CD4-positive, alpha-beta T cell treated with Interleukin-6 for 4 hours (primary cell): ENCODE measurements at places on chromosomes 2 and 18.

DNA sequence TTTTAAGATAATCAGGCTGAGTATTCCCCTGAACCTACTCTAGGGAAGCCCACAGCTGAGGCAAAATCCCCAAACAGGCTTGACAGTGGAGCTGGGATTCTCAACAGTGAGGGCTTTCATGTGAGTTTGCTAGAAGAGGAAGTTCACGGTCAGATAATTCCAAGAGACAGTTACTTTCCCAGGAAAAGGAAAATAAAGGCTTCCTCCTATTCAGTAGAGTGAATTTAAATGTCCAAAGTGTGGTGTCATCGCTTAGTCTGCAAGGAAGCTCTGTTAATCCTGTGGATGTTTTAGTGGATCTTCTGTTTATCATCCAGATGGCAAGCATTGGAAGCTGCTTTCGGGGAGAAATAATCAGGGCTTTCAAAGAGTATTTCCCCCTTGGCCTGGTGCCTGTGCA, 119.8 kb downstream of the RPIA start:
- no peak for DNase-seq

DNA sequence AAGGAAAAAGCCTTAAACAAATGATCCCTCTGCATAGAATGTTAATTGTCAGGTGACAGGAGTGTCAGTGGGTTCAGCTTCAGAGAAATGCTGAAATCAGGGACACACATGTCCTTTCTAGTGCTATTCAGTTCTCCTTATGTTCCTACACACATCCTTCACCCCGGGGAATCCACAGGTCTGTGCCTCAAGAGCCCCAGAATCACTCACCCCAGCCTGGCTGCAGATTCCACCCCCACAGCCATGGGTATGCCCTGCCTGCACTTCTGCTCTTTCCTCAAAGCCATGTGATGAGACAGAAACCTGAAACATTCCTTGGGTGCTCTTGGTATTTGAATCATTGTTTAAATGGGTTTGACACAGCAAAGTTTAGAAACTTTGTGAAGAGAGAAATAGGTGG, 27.4 kb upstream of the FZD7 start:
- no peak for DNase-seq

DNA sequence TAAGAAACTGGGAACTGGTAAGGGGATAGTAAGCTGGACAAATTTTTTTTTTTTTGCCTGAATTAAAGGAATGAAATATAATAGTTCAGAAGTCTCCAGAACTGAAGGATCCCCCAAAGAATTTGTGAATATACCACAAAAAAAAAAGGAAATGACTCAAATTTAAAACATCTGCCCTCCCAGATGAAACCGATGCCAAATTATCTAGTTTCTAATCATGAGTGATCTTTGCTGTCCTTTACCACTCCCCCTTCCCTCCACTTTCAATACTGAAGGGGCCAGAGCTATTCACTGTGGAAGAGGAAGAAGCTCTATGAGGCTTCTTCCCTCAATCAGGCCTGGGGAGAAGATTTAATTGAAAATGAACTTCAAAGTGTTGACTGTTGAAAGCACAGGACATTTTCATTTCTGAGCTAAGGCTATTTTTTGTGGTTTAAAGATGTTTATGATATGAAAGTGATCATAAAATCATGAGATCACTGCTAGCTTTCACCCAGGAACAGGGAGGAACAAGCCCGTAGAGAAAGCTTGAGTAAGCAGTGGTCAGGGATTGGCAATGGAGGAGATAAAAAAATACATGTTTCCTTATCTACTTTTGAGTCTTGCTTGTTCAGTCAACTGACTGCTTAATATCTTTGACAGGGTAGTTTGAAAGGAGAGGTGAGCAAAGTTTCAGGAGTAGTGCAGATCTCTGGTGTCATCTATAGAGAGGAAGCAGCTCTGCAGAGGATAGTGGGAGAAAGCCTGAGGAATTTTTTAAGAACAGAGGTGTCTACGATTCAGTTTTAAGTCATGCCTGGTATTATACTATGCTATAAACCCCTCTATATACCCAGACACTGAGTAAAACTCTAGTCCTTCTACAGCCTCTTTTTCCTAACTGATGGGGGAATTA, 409.5 kb upstream of the FIGN start:
- no peak for DNase-seq

DNA sequence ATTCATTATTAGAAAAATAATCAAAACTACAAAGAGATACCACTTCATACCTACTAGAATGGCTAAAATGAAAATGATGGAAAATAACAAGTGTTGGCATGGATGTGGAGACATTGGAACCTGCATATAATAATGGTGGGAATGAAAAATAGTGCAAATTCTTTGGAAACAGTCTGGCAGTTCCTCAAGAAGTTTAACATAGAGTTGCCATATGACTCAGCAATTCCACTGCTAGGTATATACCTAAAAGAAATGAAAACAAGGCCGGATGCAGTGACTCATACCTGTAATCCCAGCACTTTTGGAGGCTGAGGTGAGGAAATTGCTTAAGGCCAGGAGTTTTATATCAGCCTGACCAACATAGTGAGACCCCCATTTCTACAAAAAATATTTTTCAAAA, 41.6 kb upstream of the ACYP2 start:
- DNase-seq, result no peak

DNA sequence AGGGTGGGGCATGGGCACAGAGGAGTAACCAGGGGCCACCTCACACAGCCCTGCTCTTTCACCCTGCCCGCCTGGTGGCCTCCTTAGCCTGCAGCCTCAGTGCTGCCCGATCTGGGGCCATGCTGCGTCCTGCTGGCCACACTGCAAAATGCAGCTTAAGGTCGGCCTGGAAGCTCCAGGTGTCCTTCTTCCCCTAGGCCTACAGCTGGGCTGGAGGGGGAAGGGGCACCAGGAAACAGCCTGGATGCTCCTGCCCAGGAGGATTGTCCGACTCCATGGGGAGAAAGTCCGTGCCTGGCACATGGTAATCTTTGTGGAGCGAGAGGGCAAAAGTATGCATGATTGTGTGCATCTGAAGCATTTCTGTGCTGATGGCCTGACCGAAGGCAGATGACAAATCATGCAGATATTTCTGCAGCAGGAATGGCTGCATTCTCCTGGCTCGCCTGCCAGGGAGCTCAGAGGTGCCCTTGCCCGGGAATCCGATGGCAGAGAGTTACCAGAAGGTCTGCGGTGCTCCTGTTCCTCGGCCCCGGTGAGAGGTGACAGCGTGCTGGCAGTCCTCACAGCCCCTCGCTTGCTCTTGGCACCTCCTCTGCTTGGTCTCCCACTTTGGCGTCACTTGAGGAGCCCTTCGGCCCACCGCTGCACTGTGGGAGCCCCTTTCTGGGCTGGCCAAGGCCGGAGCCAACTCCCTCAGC, 12.8 kb upstream of the ALPP start:
- no peak for DNase-seq
